ENCODE measurements at places on chromosomes 2 and 18.

DNA sequence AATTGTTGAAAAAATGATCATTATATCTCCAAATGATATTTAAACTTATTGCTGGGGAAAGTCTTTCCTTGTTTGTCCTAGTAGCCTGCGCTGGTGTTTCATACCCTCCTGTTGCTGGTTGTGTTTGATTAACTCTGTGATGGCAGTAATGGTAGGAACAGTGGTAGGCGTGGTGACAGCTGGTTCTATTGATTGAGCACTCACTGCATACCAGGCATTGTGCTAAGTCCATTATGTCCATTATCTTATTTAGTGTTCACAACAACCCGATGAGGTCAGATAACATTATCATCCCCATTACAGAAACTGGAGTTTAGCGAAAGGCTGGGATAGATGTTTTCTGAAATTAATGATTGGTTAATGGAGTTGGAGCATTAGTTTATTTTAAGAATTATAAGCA is 77.8 kb upstream of the STON1 start:
- DNase-seq, result no peak

DNA sequence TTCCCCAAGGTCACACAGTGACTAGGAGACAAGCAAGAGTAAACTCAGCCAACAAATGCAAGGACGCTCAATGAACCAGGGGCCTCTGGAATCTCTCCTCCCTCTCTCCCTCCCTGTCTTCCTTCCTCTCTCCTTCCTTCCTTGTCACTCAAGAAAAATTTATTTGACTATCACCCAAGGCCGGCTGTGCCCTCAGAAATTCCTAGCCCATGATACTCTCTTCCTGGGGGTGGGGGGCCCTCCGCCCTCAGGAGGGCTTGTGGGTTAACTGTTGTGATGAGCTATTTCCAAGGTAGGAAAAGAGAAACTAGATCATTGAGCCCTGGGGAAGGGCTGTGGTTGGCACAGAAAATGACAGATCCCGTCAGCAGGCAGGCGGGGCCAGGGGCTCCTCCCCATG is 21.7 kb downstream of the INHBB start:
- DNase-seq, result no peak

- DNase-seq, result no peak
These were observed 744 bp downstream of the POU3F3 start for GRCh38 chr2:104854498-104855220.

GRCh38 chr2:223602972-223603371 is 811 bp upstream of the SCG2 start:
- no peak for DNase-seq

GRCh38 chr18:3466872-3467271 is 16.9 kb downstream of the TGIF1 start:
- DNase-seq, result no peak

DNA sequence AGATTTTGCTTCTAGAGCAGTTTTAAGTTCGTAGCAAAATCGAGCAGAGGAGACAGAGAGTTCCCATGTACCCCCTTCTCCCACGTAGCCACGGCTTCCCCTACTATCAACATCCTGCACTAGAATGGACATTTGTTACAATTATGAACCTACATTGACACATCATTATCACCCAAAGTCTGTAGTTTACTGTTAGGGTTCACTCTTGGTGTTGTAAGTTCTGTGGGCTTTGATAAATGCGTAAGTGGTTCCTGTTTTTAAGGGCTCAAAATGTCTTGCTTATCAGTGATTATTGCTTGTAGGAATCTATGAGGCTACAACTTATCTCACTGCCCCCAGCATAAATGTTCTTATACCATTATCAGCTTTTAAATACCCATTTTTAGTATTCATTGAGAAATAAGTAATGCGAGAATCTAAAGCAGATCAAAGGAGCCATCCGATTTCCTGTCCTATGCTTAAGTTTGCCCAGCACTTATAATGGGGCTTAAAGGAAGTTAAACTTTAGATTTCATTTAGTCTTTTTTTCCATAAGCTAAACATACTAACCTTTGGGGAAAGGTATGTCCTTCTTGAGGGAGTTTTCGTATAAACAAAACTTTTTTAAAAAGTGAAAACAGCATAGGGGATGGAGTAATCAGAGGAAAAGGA is 118.7 kb downstream of the HAUS1 start:
- no peak for DNase-seq

DNA sequence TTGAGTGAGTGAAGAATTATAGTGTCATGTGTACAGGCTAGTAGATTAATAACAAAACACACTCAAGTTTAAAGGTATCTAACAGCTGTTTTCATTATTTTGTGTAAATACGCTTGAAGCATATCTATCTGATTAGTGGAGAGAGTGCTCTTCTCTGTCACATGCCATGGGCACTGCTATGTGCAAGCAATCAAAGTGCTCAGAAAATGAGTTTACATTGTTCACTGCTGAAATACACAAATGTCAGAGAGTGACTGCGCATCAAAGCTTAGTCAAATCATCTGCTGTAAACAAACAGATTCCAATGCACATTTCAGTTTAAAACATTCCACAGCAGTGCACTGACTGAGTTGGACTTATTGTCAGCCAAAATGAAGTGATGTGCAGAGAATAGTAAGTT is 423.4 kb downstream of the ZEB2 start:
- no peak for DNase-seq

- DNase-seq, result no peak
These were observed 798.0 kb upstream of the RAB6C start for GRCh38 chr2:129181433-129181832.

DNA sequence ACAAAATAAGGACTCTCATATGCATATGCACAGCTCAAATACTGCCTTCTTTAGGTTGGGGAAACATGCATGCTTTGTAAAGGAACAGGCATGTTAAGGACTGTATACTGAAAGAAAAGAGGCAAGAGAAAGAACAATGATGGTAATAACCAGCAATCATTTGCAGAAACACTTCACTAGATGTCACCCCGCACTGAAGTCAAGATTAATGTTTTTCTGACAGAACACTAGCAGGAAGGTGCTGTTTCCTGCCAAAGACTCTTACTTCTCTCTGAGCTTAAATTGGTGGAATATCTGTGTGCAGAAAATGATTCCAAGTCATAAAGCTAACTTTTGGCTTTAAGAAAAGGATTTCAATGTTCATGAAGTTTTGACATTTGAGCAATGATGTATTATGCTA is 19.3 kb upstream of the CSRNP3 start:
- no peak for DNase-seq

DNA sequence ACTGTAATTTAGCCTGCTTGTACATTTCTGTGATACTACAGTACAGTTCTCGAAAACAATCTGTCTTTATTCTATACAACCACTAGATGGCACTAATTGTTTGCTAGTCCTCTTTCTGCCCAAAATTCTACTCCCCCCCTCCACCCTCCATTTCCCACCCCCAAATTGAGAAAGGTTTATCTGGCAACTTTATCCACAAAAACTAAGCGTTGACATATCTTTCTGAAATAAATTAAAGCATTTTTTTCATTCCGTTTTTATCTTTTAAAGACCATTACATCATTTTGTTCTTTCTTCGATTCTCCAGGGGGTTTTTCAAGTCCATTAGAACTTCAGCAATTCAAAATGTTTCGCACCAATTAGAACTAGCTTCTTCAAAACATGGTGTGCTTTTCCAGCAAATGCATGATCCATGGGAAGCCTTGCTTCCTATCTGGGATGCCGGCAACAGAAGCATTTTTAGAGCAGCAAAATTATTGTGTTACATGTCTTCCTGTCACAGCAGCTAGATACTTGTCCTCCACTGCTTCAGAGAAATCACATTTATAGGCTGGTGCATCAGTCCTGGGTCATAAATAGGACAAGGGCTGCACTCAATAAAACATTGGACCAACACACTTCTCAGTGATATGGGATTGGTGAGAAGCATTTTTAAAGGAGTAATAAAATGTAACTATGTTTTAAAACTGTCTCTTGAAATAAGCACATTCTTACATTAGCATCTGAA is 241.3 kb downstream of the PAX3 start:
- DNase-seq, result no peak

GRCh38 chr2:25566694-25567093 is 106.7 kb downstream of the DTNB start:
- peak; percentile 9 for DNase-seq

DNA sequence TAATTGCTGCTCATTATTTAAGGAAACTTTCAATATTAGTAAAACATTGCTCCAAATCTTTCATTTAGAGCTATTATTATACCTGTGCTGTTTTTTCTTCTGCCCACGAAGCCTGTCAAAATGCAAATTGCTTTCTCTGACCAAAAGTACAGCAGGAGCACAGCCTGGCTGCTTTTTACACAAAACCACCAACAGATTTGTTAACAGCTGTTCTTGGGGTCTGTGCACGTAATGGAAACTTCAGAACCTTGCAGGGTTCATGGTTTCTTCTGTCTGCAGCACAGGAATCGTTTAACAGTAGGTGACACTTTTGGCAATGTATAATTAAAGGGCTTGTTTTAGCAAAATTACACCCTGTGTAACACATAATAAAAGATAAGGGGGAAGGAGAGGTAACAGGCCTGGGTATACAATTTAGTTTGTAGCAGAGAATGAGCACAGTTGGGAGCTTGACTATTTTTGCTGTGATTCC is 447.3 kb downstream of the KCNJ3 start:
- DNase-seq, result peak; percentile 67

- DNase-seq, result no peak
These were observed 495.6 kb downstream of the TMX3 start for GRCh38 chr18:68219274-68219673.

DNA sequence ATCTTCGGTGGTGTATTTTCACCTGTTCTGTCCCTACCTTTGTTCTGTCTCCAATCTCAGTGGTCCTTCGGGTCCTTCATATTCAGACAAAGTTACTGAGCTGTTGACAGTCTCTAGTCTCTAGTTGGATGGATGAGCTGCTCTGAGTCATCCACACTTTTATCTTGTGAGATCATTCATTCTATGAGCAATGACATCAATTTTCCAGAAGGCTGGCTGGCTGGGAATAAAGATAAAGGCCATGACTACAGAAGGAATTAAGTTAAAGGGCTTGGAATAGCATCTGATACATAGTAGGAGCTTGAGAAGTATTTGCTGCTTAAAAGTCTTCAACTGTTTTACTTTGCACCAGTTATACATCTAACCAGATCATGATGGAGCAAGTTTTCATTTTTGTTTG is 43.1 kb upstream of the SLC39A10 start:
- DNase-seq, result peak; percentile 10

DNA sequence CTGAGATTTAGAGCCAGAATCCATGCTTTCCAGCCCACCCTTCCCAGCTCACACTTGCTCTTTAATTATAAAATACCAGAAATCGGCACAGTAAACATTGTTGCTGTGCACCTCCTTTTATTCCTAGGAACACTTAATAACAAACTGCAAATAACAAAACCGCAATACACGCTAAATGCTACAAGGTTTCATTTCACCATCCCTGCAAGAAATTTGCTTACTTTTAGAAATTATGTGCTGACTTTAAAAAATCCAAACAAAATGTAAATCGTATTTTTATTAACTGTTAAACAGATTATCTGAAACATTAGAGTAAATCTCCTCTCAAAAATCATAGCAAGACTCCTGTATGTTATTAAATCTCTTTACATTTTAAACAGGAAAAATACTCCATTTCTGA is 79.3 kb downstream of the TCF4 start:
- no peak for DNase-seq

DNA sequence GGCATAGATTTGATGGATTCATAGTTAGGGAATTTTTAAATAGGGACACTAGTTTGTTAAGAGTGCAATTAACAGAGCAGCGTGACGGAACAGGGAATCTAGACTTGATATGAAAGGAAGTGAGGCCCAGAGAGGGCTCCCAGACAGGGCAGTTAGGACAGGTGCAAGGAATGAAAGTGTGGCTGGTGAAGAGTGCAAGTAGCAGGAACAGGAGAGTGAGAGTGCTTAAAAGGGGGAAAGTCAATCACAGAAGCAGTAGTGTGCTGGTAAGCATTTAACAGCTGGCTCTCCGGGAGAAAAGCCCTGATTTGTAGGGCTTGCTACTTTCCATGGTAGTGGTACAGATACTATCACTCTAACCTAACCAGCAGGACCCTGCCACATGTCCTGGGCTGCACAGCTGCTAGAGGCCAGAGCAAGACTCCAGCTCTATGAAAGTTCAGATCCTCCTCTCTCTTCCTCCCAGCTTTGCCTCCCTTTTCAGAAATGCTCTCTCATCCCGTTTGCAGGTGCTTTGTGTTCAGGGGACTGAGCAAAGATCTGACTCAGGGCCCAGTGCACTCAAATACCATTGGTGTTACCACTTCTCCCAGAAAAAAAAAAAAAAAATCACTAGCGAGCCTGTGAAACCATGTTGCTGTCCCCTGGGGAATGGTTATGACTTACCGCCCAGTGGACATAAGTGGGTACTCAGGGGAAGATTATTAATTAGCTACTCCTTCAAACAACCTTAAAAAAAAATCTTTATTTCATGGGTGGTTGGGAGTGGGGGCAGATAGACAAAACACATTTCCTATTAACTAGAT is 18.1 kb upstream of the GCFC2 start:
- DNase-seq, result no peak

GRCh38 chr2:120773186-120773800 is 37.6 kb downstream of the GLI2 start:
- DNase-seq, result no peak

DNA sequence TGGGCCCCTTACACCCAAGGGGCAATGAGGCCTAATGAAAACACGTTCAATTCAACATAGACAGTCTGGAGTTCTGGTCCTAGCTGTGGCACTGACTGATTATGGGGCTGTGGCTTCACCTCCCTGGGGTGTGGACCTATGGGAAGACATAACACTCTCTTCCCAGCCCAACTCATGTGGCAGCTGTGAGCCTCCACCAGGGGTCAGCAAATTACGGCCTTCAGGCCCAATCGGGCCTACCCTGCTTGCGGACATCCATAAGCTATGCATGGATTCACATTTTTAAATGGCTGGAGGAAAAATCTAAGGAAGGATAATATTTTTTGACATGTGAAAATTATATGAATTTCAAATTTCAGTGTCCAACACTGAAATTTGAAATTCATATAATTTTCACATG is 101.3 kb downstream of the LOXHD1 start:
- DNase-seq, result no peak

GRCh38 chr2:28336982-28337627 is 55.6 kb upstream of the FOSL2 start:
- DNase-seq, result no peak

- no peak for DNase-seq
These were observed 85.8 kb downstream of the PLCL1 start for GRCh38 chr2:197890168-197890567.

- no peak for DNase-seq
These were observed at the start of gene ATOH8 for GRCh38 chr2:85753525-85754312. ATOH8 (plus strand) TSS chr2:85753991; CDS start chr2:85754190, 199 bp downstream.

GRCh38 chr2:86622519-86623042 is 1.1 kb downstream of the RNF103 start:
- DNase-seq, result no peak

DNA sequence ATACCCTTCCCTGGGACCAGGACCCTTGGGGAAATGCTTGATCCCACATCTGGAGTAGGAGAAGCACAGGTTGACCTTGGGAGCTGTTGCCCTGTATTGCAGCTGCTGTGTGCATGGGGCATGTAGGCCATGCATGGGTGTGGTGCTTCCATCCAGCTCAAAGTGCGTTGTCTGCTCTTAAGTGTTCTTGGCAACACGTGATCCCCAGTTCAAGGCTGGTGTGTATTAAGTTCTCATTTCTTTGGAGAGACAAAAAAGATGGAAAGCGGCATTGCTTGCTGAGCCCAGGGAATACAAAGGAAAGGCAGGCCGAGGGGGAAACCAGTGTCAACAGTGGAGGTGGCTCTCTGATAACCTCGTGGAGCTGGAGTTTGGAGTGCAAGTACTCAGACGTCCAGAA is 110.7 kb downstream of the RTP5 start:
- no peak for DNase-seq
